ENCODE measurements at places on chromosomes 5 and 9. TPM values are rescaled to one million over a fixed set of nuclear protein-coding genes. Genes with fewer than 3 reads are reported as not detected.

DNA sequence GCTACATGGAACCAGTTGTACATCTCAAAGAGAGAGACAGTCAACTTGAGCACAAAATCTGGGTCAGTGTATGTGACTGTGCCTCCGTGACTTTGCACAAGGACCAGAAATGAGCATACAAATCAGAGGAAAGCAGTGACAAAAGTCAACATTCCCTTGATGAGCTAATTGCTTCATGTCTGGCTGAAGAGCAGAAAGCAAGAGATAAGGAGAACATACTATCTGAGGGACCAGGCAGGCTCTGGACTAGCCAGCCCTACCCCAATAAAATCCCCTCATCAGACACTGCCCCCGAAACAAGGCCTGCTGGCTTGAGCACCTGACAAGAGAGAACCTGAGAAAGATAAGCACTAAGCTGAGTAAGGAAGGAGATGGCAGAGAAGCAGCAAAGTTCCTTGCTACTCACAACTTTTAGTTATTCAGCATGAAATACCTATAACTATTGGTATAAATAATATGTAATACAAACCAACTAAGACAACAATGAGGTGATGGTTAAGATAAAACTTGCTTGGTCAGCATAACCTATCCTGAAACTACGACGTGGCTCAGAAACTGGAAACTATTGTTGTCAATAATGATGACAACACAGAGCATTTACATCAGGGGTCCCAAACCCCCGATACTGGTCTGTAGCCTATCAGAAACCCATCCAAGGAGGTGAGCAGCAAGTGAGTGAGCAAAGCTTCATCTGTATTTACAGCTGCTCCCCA lies 9.5 kb downstream of the SIL1 start:
- no peak overlapping the region for H3K4me3 ChIP-seq
- H3K36me3 ChIP-seq, result peaks cover 7% of the 10 kb centered on the region
- peaks cover 2% of the 10 kb centered on the region for H3K4me1 ChIP-seq
- DNase-seq, result no peak

GRCh38 chr5:34043099-34043876 lies at the start of gene C1QTNF3:
TSS of gene C1QTNF3 (minus strand) at chr5:34043213. CDS start at chr5:34043125, 88 bp downstream.
- no peak within 1 kb of the TSS for H3K27ac ChIP-seq
- DNase-seq, result no peak
- H3K36me3 ChIP-seq, result peaks cover 3% of the 10 kb centered on the region
- no peak within 1 kb of the TSS for H3K4me3 ChIP-seq
- H3K4me1 ChIP-seq, result no peaks in the 10 kb centered on the region
- H3K27me3 ChIP-seq, result no peaks in the 10 kb centered on the region

DNA sequence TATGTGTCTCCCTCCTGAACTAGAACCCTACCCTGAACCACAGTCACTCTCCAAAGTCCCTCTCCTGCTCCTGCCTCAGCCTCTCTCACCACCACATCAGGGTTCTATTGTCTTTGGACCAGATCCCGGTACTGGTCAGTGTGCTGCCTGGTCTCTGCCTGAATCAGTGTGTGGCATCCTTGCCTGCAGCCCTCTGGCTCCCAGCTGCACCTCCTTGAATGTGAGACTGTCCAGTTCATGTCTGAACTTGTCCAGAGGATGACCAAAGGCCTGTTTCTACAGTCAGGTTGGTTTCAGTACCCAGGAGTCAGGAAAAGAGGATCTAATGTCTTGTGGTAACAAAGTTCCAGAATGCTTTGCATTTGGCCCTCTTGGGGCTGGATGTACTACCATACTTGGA lies 76.8 kb upstream of the RANBP3L start:
- no peaks in the 10 kb centered on the region for H3K36me3 ChIP-seq
- DNase-seq, result no peak
- no peak overlapping the region for H3K27ac ChIP-seq
- no peaks in the 10 kb centered on the region for H3K27me3 ChIP-seq

GRCh38 chr5:21152611-21153010 lies 1164.6 kb upstream of the CDH18 start:
- no peak overlapping the region for H3K4me3 ChIP-seq
- H3K4me1 ChIP-seq, result no peaks in the 10 kb centered on the region
- no peak overlapping the region for H3K27ac ChIP-seq
- H3K27me3 ChIP-seq, result no peaks in the 10 kb centered on the region
- no peaks in the 10 kb centered on the region for H3K36me3 ChIP-seq
- no peak for DNase-seq

DNA sequence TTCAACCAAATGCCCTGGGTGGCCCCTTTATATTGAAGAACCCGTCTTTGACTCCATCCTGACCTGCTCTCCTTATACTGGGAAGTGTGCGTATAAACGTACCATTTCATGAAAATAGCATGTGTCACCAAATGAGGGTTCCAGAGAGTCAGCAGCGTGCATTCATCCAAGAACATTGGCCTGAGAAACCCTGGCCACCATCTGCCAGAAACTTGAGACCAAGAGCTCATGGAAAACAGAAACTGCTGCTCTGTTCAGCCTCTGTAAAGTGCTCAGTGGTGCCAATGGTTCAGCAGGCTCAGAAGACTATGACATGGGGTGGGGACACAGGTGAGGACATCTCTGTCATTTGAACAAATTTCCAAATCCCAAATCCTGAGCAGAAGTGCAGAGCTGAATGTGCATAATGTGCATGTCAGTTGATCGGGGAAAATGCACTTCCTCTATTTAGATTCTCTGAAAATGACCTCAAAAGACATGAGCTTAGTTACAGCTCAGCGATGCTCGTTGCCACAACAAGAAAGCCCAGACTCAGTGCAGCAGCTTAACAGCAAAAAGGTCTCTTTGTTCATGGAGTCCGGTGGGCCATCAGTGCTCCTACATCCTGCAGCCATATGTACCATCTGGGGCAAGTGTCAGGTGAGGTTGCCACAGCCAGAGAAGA lies 176.1 kb downstream of the ATPSCKMT start:
- no peaks in the 10 kb centered on the region for H3K36me3 ChIP-seq
- H3K4me3 ChIP-seq, result no peak overlapping the region
- no peak overlapping the region for H3K27ac ChIP-seq
- H3K4me1 ChIP-seq, result no peaks in the 10 kb centered on the region

DNA sequence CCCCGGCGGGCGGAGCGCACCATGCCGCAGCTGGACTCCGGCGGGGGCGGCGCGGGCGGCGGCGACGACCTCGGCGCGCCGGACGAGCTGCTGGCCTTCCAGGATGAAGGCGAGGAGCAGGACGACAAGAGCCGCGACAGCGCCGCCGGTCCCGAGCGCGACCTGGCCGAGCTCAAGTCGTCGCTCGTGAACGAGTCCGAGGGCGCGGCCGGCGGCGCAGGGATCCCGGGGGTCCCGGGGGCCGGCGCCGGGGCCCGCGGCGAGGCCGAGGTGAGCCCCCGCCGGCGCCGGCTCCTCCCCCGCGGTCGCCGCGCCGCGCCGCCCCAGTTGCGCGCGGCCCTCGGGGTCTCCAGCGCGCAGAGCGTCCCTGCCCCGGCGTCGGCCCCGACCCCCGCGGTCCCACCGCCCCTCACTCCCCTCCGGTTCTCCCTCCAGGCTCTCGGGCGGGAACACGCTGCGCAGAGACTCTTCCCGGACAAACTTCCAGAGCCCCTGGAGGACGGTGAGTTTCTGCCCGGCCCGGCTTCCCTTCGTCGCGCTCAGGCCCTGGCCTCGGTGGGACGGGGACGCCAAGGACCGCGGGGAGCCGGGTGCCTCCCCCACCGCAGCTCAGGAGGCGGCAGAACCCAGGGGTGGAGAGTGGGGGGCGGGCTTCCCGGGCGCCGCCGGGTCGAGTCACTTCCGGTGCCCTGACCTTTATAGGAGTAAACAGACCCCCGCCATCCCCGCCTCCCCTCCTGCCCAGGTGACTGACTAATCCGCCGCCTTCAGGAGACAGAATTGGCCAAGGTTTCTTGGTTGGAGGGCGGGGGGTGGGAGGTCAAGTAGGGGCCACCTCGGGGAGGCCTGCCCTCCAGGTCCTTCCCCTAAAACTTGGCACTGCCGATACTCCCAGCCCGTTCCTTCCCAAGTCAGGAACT lies 665 bp downstream of the TCF7 start:
- H3K4me1 ChIP-seq, result peaks cover 67% of the 10 kb centered on the region
- peak overlapping the region; percentile 77 for H3K27ac ChIP-seq
- H3K27me3 ChIP-seq, result no peaks in the 10 kb centered on the region
- H3K36me3 ChIP-seq, result peaks cover 42% of the 10 kb centered on the region
- peak; percentile 89 for DNase-seq

DNA sequence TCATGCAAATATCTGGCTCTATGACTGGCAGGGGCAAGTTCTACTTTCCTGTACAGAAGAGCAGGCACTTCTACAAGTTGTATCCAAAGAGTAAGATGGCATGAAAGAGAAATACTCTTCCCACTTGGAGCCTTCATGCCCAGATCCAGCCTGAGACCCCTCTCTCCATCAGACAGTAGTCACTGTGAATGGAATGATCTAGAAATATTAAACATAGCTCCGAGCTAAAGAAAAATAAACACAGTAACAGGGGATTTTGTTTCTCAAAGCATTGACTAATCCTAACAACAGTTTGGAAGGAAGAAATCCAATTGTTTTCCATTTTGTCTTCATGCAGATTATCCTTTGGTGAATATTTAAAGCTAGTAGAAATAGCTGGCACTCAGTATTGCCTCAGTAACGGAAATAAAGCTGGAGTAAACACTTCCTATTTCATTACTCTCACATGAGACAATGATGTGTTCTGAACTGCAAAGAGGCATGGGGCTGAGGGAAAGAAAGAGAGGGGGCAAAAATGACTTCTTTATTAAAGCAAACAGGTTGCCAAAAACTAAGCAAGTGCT lies 100.0 kb downstream of the SEMA5A start:
- H3K27ac ChIP-seq, result no peak overlapping the region
- H3K27me3 ChIP-seq, result peaks cover 3% of the 10 kb centered on the region
- no peak for DNase-seq
- H3K4me3 ChIP-seq, result no peak overlapping the region
- H3K4me1 ChIP-seq, result no peaks in the 10 kb centered on the region

- H3K27ac ChIP-seq, result no peak overlapping the region
- no peaks in the 10 kb centered on the region for H3K36me3 ChIP-seq
- peaks cover 2% of the 10 kb centered on the region for H3K27me3 ChIP-seq
Measured at GRCh38 chr5:2614571-2614970, 136.9 kb downstream of the IRX2 start.

DNA sequence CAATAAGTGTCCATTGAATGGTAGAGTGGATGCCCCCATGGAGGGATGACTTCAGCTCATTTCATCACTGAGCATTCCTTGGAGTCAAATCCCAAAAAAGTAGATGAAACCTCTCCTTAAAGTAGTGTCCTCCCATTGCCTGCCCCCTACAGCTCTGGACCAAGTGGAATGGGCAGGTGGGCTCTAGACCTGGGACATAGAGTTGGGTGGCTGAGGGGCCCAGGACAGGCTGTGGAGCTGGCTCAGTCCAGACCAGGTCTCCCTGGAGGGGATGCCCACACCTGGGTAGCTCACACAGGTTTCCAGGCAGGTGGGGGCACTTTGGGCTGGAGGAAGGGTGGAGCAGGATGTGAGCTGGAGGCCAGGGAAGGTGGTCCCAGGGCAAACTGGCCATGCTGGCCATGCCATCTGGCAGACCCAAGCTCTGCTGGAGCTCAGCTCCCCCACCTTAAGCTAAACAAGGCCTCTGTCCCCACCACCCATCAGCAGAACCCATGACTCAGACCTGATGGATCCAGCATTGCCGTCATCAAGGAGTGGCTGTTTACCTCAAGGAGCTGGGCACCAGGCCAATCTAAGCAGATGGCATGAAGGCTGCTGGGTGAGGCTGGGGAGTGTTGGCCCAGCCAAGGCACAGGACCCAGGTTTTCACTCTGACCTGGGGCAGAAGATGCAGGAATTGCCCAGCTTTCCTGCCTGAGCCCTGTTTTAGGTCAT lies 6.2 kb upstream of the SPINK4 start:
- no peaks in the 10 kb centered on the region for H3K27me3 ChIP-seq
- DNase-seq, result peak; percentile 32
- H3K4me1 ChIP-seq, result no peaks in the 10 kb centered on the region

DNA sequence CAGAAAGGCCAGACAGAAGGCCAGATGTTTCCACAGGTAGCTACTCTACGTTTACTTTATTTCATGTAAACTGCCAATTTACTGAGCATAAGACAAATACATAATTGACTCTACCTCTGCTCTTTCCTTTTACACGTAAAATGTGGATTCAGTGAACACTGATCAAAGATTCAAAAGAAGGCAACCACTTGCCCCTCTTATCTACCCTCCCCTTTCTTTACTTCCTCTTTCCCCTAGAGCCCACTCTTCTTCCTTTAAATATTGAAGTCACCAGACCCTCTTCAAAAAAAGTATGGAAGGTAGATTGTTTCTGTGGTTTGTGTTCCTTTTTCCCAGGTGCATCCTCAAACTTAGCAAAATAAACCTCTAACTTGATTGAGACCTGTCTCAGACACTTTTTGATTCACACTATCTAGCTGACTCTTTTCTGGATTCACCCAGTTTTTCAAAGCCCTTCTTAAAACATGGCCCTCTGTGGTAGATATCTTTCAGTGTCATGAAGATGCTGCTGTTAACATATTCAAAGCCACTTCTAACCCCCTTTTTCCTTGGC lies 6.7 kb downstream of the FAM114A2 start:
- H3K4me1 ChIP-seq, result peaks cover 12% of the 10 kb centered on the region
- H3K36me3 ChIP-seq, result peaks cover 21% of the 10 kb centered on the region
- no peaks in the 10 kb centered on the region for H3K27me3 ChIP-seq
- DNase-seq, result no peak

DNA sequence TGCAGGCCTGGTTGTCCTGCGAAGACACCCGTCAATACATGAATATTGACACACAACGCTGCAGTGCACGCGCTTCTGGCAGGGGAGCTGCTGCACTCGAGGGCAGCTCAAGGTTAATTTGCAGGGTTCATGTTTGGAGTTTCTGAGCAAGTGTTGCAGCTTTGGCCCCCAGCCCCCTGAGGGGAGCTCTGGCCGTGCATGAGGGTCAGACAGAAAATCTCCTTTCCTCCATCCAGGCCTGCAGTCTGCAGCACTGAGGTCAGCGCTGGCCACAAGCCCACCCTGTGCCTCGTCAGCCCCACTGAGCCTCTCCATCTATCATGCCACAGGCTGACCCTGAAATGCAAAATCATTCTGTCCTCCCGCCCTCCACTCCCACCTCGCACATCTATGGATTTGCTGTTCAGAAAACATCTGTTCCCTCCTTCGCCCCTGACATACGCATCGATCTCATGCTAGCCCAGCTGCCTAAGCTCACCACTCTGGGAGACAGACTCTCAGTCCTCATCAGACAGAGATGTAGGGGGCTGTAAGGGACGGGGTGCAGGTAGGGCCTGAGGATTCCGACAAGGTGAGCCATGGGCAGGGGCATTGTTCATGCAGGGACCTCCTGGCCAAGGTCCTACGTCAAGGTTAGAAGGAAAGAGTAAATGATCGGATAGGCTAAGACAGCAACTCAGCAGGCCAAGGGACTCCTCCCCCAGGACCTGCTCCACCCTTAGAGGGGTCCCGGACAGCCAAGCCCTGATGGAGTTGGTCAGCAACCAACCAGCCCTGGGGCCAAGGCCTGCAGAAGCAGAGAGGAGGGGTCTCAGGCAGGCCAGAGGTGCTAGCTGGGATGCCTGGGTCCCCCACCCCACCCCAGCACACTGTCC lies 125.1 kb downstream of the KCNIP1 start:
- no peak for DNase-seq
- peaks cover 11% of the 10 kb centered on the region for H3K4me1 ChIP-seq
- no peaks in the 10 kb centered on the region for H3K36me3 ChIP-seq

Gene PLAC8L1
- total RNA-seq, result 0.30 TPM

Gene CORO2A
- total RNA-seq, result 9.7 TPM

Gene IRGM
- 2.3 TPM for total RNA-seq

Gene MARCHF3
- 3.6 TPM for total RNA-seq

Gene ITK
- 208 TPM for total RNA-seq

Gene ZNF474
- not detected for total RNA-seq

Gene PRR7
- 12.3 TPM for total RNA-seq

Gene SLC25A2
- total RNA-seq, result 0.27 TPM

All from activated CD4-positive, alpha-beta T cell treated with anti-CD3 and anti-CD28 coated beads for 36 hours (primary cell).